ENCODE measurements at places on chromosomes 11 and 22.

GRCh38 chr11:6077723-6078122 is 29.8 kb upstream of the OR56B4 start:
- no peak for DNase-seq

GRCh38 chr11:111942829-111943228 is 5.7 kb downstream of the DIXDC1 start:
- DNase-seq, result no peak

- DNase-seq, result no peak
These were observed 29.7 kb upstream of the SORL1-AS1 start for GRCh38 chr11:121482231-121483129.

- DNase-seq, result no peak
These were observed 110.3 kb downstream of the ATXN10 start for GRCh38 chr22:45781966-45782365.

- DNase-seq, result no peak
These were observed 785.2 kb downstream of the KCNA4 start for GRCh38 chr11:29231586-29231985.

- DNase-seq, result no peak
These were observed 19.3 kb downstream of the RFPL1 start for GRCh38 chr22:29457730-29458129.

DNA sequence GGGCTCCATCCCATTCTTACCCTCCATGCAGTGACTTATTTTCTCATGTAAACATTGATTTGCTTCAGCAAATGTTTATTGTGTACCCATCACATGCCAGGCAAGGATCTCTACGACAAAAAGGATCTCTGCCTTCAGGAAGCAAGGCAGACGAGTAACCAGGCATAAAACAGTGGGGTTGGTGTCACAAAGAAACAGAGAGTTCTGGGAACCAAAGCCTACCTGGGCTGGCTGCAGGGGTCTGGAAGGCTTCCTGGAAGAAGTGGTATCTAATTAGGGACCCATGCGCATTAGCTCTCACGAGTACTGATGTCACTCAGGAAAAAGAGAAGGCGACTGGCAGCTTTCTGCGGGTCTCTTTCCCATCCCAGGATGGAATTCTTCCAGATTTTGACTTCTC is 44.5 kb downstream of the KIAA1671 start:
- DNase-seq, result no peak

DNA sequence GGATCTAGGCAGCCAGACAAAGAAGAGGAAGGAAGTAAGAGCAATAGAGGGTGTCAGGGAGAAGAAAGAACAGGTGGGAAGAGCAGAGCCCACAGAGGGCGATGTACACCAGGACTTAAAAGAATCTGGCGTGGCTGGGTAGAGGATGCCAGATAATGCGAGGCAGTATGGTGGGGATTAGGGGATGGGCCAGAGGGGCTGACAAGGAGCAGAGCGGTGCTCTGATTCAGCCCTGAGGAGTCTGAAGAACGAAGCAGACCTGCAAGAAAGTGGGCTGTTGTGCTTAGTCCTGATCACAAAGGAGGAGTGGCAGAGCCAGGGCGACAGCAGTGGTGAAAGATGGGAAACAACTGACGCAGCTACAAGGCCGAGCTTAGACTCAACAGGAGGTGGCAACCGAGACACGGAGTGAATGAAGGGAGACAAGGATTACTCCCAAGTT is 163.7 kb downstream of the LARGE1 start:
- DNase-seq, result no peak

DNA sequence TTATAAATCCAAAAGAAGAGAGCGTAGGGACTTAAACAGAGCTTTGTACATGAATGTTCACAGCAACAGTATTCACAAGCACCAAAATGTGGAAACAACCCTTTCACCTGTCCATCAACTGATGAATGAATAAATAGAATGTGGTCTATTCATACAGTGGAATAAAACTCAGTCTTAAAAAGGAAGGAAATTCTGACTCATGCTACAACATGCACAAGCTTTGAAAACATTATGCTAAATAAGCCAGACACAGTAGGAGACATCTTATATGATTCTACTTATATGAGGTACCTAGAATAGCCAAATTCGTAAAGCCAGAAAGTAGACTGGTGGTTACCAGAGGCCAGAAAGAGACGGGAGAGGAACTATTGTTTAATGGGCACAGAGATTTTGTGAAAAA is 74.3 kb downstream of the SHANK2 start:
- DNase-seq, result no peak

DNA sequence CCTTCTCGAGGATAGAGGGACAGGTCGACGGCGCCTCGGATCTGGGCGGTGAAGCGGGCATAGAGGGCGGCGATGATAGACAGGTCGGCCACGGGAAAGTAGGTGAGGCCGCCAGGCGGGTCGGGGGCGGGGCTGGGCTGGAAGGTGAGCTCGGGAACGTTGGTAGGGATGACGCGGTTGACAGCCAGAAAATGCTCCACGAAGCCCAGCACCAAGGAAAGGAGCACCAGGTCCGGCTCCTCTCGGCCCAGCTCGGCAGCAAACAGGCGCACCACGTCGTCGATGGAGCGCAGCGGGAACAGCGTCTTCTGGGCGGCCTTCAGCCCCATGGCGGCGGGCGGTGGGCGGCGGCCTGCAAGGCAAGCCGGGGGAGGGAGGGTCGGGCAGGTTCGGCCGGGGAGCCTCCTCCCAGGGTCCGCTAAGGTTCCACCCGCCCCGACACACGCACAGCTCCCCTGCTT is 540 bp downstream of the MEN1 start:
- no peak for DNase-seq

DNA sequence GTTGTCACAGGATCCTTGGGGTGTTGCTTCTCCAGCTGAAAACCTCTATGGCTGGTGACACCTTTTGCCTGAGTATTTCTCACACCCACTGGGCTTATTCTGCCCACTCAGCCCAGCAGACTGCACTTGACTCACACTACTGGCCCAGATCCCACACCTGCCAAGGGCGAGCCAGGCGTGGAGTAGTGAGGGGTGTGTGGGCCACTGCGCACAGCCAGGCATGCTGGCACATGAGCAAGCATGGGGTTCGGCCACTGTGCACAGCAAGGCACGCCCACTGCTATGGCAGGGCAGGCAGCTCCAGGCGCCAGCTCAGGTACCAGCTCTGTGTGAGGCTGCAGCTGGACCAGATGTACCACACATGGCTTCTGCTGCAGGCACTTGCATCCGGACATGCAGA is 116.5 kb upstream of the MTNR1B start:
- DNase-seq, result no peak

GRCh38 chr11:8286886-8287285 is 23.2 kb upstream of the LMO1 start:
- no peak for DNase-seq

DNA sequence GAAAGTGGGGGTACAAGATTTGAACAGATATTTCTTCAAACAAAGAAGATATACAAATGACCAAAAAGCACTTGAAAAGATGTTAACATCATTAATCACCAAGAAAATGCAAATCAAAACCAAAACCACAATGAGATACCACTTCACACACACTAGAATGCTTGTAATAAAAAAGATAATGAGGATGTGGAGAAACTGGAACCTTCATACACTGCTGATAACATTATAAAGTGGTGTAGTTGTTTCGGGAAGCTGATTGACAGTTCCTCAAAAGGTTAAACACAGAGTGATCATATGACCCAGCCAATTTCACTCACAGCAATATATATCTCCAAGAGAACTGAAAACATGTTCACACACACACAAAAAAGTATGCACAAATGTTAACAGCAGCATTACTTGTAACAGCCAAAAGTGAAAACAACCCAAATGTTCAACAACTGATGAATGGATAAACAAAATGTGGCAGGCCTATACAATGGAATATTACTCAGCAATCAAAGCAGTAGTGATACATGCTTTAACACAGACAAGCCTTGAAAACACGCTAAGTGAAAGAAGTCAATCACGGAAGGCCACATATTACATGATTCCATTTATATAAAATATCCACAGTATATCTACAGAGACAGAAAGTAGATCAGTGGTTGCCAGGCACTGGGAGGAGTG is 15.1 kb downstream of the PITPNB start:
- DNase-seq, result no peak

Data from stimulated activated CD8-positive, alpha-beta memory T cell treated with anti-CD3 and anti-CD28 coated beads, Interleukin-15, amount 100 ng/mL, for 4 hours (primary cell).